ENCODE measurements at places on chromosomes 2 and 18.
A peak's percentile ranks its signal among the peaks of the same experiment; 100 is the strongest.

GRCh38 chr18:75161256-75162028, 47.5 kb downstream of the PTGR3 start:
- DNase-seq: peak; percentile 2

GRCh38 chr2:60446413-60447267, 106.8 kb downstream of the BCL11A start:
- no peak for DNase-seq

DNA sequence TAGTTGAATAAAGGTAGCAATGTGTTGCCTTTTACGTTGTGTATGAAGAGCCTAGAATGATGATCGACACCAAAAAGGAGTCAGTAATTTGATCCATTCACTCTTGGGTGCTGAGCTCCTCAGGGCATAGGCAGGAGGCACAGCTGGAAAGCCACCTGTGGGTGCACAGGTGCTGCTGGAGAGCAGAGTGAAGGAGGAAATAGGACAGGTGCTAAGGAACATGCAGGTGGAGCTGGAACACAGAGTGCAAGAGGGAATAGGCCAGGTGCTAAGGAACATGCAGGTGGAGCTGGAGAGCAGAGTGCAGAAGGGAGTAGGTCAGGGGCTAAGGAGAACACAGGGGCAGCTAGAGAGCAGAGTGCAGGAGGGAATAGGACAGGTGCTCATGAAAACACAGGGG, 86.1 kb downstream of the SH3YL1 start:
- DNase-seq: no peak

GRCh38 chr18:49479381-49480137, 7.5 kb downstream of the C18orf32 start:
- no peak for DNase-seq

GRCh38 chr2:231699006-231699405, 9.3 kb upstream of the PTMA start:
- DNase-seq: no peak

DNA sequence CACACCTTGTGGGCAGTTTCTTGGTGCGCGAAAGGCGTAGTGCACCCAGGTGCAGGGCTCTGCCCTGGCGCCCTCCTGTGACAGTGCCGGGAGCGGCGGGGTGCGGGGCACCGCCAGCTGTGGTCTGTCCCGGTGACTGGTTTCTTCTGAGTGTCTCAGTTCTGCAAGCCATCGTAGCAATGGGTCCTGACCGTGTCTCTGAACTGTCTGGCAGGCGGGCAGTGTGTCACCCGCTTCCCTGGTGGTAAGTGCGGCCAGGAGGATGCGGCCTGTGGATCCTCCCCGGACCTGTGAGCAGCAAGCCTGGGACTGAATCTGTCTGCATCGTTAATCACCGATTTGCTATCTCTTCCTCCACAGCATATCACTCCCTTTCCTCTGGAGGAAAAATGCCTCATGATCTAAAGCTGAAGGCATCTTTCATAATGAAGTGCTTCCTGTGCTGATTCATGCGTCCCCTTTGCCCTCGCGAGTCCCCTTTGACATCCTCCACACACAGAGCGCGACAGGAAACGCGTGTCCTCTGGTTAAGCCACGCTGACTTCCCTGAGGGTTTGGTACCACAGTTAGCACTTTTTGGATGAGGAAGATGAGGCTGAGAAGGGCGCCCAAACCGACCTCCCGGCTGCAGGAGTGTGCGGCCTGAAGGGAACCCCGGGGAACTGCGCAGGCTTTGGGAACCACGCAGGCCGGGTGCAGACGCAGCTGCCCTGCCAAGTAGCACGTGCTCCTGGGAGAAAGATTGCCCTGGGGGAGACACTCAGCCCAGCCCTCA, 416.0 kb upstream of the HS6ST1 start:
- DNase-seq: no peak

GRCh38 chr2:9199716-9200632, 6.6 kb upstream of the ASAP2 start:
- no peak for DNase-seq

DNA sequence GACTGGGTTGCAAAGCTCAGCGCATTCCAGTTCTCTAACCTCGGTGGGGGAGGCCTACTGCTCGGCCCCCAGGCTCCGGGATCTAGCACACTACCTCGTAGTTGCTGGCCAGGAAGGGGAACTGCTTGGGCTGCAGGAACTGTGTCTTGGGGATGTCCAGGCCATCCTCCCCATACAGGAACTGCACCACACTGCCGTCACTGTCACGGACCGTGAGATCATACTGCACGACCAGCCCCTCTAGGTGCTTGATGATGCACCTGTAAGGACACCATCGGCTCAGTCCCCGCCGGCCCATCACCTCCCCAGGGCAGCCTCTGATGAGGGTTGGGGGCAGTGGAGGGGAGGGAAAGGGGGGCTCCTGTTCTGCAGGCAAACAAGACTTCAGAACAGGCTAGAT, 61.6 kb downstream of the POLR1A start:
- no peak for DNase-seq

GRCh38 chr2:121075006-121075551, 209.9 kb downstream of the TFCP2L1 start:
- peak; percentile 95 for DNase-seq

DNA sequence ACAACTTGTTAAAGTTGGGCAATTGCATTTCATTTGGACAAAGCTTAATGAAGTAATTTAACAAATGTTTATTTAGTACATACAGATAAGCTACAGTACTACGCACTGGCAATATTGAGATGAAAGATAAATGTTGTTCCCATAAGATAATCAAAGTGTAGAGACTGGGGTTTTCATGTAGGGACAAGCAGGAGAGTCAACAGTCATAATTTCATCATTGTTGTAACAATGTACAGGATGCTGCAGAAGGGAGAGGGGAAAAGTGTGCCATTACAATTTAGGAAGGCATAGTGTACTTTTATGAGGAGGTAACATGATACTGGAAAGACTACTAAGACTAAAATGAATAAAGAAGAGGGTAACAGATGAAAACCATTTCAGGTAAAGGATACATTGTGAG, 441.6 kb downstream of the ERBB4 start:
- DNase-seq: no peak

DNA sequence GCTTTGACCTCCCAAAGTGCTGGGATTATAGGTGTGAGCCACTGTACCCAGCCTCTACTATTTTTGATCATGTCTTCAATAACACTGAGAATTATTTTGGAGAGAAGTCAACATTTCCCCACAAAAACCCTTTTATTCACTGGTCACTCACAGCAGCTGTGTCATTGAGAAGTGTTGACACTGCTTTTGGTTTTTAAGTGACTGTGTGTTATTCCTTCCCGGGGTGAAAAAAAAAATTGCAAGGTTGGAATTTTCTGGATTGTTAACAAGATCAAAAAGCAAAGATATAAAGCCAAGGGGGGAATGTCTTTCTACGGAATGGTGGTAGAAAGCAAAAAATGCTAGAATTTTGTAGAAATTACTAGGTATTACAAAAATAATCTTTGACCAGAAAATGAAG, 61.5 kb downstream of the TANC1 start:
- no peak for DNase-seq

GRCh38 chr2:25671622-25672021, 1.8 kb downstream of the DTNB start:
- DNase-seq: no peak

GRCh38 chr18:40752316-40752715, 1202.7 kb upstream of the PIK3C3 start:
- DNase-seq: no peak

DNA sequence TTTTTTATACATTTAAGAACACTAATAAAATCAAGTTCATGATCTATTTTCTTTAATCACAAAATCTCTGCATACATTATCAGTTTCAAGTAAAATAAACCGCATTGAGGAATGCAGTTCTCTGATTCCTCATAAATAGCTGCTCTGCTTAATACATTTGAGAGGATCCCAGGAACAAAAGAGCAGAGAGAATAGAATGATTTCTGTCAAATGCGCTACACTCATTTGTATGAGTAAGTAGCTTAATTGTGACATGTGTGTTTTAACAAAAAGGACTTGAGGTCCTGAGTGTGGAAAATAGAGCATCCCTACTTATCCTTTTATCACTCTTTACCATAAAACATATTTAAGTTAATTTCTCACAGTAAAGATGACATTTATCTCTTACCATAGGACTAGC, 134.0 kb downstream of the PID1 start:
- no peak for DNase-seq

GRCh38 chr18:80202264-80202998, 44.9 kb downstream of the PARD6G start:
- no peak for DNase-seq

- DNase-seq: no peak
Observed at GRCh38 chr18:8254654-8255053, 354.6 kb upstream of the RAB12 start.

- no peak for DNase-seq
Observed at GRCh38 chr2:56021579-56021978, 98.0 kb upstream of the EFEMP1 start.

- no peak for DNase-seq
Observed at GRCh38 chr2:102592601-102593000, 26.8 kb upstream of the SLC9A2 start.

DNA sequence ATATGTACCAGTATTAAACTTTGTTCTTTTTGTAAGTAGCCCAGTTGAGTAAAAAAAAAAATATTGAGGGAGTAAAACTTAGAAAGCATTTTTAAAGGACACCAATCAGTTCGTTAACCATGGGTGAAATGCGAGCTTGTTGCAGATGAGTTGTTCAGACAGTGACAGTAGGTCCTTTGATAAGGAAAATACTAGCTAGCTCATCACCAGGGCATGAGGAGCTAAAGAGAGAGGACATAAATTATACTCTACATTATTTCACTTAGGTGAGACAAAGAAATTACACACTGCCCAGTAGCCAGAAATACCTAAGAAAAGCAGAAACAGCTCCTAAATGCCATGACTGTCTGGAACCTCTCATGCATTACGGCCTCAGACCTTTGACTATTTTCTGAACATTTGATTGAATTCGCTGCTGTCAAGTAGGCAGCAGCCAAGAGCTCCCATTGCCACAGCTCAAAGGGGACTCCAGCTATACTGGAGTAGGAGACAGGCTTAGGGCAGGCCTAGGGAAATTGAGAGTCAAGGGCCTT, 2.6 kb upstream of the HNRNPLL start:
- DNase-seq: no peak

DNA sequence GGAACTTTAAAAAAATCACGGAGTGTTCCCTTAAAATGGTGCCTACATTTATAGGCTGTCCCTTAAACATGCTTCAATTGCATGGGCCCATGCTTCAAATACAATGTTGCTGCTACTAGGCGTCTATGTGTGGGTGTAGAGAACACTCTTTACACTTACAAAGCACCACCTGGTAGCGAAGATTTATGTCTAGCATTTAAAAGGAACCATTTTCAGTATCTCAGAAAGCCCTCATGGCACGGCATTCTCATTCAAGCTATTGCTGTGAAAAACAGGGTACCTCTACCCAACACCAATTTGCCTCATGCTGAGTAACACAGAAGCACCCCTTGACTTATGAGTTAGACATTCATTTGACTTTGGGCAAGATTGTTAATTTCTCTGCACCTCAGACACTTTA, 112.9 kb upstream of the CNTNAP5 start:
- DNase-seq: no peak

GRCh38 chr18:8803063-8803795, 97.9 kb downstream of the MTCL1 start:
- DNase-seq: no peak

GRCh38 chr2:219209236-219210195, 2.9 kb downstream of the ZFAND2B start:
- no peak for DNase-seq

GRCh38 chr2:67514515-67514914, 117.4 kb downstream of the ETAA1 start:
- DNase-seq: no peak

DNA sequence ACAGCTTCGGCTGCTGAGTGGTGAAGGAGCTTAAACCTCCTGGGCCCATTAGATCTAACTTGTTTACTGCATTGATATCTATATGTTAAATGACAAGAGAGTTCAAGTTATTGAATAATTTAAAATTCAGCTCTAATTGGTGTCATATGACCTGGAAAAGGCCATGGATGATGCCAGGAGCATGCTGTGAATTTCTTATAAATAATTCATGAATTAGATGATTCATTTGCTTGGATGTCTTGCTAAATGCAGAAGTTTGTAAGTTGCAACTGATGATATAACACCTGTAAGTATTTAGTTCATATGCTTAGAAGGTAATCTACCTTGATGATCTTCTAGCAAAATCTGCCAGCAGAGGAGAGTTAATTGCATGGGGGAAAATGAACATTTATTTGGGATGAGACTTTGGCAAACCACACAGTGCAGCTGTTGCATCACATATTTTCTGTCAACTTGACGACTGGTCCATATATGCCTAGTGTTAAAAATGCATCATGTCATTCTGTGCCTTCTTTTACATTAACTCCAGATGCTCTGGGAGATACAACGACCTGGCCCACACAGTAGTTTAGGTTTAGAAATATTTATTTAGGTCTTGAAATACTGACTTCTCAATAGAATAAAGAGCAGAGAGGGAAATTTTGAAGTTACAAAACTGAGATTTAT, 226.3 kb downstream of the KIAA1328 start:
- no peak for DNase-seq

DNA sequence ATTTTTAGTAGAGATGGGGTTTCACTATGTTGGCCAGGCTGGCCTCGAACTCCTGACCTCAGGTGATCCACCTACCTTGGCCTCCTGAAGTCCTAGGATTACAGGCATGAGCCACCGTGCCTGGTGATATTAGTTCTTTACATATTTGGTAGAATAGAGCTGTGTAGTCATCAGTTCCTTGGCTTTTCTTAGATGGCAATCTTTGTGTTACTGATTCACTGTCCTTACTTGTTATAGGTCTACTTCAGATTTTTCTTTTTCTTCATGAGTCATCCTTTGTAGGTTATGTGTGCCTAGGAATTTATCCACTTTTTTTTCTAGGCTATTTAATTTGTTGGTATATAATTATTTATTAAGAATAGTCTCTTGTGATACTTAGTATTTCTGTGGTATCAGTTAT, 30.3 kb upstream of the ZSWIM2 start:
- no peak for DNase-seq

DNA sequence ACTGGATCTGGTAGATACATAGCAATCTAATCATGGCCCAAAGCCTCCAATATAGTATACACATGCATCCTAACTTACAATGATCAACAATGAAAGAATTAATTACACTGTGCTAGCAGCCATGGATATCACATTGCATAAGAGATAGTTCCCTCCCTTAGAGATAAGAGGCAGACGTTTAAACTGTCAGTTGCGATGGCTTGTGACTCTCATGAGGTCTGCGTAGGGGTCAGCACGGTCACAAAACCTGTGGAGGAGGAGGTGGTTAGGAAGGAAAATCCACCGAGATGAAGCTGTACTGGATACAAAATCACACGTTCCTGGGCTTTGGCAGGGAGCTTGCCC, 800 bp upstream of the RALB start:
- no peak for DNase-seq
